Bronchial epithelial cell (primary cell): ENCODE measurements at places on chromosomes 7 and 10.
A peak's percentile ranks its signal among the peaks of the same experiment; 100 is the strongest.

GRCh38 chr10:81096558-81096957 lies 558.9 kb downstream of the SH2D4B start:
- DNase-seq: no peak

DNA sequence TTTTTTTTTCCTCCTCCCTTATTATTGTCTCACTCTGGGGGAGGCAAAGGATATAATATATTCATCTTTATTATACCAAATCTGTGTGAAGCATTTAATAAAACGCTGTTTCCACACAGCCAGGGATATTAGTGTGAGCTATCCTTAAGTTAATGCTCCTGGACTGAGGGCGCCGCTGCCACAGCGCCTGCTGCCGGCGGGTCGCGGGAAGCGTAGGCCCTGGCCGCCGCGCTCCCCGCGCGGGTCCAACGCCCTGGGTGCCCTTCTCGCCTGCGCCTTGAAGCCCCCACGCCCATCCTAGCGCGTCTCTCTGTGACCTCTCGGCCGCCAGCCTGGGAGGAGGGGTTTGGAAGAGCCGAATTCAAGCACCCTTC lies 9.5 kb upstream of the LBX1 start:
- DNase-seq: no peak

DNA sequence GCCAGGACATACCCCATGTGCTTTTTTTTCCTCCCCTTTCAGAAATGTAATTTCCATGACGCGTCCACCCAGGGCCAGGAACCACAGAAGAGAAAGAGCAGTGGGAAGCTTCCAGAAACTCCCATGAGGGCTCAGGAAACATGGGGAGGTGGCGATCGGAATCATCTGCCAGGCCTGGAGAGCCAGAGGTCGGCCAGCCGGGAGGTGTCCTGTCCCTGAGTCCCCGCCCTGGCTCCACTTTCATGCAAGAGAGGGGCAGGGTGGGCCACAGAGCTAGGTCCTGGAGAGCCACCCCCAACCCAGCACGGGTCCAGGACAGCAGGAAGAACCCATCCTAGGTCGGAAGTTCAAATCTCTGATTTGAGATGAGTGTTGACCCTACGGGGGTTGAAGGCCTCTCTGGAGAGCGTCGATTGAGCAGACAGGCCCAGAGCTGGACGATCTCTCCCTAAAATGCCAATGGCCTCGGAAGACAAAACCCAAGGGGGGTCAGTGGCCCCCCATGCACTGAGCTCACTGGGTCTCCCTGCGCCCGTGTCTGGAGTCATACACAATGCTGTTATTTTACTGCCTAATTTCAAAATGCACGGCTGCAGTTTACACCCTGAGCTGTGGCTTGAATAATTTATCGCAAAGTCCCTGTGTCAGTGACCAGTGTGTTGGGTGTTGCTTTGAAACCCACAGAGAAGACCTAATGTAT lies 594.1 kb downstream of the PTPRN2 start:
- no peak for DNase-seq

GRCh38 chr7:132436121-132436520 lies 140.1 kb downstream of the PLXNA4 start:
- DNase-seq: no peak

GRCh38 chr10:131519723-131520605 lies 208.4 kb upstream of the TCERG1L start:
- no peak for DNase-seq

DNA sequence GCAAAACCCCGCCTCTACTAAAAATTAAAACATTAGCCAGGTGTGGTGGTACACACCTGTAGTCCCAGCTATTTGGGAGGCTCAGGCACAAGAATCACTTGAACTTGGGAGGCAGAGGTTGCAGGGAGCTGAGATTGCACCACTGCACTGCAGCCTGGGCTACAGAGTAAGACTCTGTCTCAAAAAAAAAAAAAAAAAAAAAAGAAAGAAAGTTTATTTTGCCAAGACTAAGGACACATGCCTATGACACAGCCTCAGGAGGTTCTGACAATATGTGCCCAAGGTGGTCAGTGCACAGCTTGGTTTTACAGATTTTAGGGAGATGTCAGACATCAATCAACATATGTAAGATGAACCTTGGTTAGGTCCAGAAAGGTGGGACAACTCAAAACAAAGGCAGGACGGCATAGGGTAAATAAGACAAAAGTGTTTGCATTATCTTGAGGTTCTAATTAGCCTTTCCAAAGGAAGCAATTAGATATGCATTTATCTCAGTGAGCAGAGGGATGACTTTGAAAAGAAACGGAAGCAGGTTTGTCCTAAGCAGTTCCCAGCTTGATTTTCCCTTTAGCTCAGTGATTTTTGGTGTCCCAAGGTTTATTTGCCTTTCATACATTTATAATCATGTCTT lies 20.7 kb upstream of the OTUD1 start:
- DNase-seq: no peak

DNA sequence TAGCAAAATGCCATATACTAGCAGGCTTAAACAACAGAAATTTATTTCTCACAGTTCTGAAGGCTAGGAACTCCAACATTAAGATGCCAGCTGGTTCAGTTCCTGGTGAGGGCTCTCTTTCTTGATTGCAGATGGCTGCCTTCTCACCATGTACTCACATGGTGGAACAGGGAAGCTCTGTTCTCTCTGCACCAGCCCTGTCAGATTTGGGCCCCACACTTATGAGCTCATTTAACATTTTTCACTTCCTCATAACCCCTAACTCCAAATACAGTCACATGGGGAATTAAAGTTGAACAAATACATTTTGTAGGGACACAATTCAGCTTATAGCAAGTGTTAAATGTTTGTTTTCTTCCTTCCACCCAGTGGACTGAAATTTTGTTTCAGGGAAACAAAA lies 218.6 kb upstream of the TAC1 start:
- DNase-seq: no peak

- DNase-seq: no peak
These were observed 305.0 kb downstream of the PTEN start for GRCh38 chr10:88168171-88169036.

DNA sequence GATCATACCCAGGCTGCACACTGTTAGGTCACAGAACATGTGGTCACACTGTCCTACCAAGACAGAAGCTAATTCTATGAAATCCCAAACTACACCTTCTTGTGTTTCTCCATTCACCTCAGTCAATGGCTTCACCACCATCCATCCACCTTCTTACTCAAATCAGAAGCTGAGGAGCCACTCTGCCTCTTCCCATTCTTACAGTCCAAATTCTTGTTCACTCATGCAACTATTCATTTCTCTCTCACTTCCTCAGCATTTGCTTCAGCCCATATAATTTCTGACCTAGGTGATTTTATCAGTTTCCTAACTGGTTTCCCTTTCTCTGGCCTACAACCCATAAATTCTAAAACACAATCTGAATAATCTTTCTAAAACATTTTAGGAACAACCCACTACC lies 229.2 kb downstream of the LRRN3 start:
- no peak for DNase-seq

- no peak for DNase-seq
These were observed 23.9 kb downstream of the KIN start for GRCh38 chr10:7763929-7764328.

- peak; percentile 22 for DNase-seq
These were observed 151.6 kb downstream of the CACNA2D1 start for GRCh38 chr7:82291931-82292330.

- DNase-seq: no peak
These were observed 260.0 kb downstream of the MAD1L1 start for GRCh38 chr7:1972744-1973143.

DNA sequence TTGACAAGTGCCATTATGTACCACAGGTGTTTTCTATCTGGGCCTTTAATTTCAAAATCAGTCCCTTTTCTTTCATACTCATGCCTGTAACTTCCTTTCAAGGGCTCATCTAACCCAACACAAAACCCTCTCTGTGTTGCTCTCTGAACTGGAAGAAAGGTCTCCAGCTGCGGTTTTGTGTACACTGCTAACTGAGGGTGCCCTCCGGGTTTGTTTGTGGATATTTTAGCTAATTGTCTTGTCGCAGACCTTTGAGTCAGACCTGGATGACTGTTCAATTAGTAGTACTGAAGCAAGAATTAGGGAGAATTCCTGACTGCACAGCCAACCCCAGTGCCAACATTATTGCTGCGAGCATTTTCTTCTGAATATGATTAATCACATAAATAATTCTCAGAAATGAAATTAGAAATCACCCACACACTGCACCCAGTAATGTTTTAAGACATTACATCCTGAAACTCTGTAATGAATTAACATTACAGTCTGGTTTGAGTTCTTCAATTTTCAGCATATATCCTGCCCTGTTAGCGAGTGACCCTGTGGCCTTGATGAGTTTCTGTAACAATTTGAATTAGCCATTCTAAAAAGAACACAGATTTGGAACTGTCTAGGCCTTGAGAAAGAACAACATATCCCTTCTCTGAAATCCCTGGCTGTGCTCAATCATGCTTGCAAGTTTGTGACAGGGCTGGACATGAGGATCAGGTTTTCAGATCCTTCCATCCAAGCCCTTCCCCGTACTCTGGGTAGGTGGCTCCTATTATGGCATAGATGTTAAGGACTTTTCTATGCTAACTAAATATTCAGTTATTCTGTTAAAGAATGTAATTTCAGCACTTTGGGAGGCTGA lies 460.1 kb downstream of the PLXDC2 start:
- peak; percentile 62 for DNase-seq

DNA sequence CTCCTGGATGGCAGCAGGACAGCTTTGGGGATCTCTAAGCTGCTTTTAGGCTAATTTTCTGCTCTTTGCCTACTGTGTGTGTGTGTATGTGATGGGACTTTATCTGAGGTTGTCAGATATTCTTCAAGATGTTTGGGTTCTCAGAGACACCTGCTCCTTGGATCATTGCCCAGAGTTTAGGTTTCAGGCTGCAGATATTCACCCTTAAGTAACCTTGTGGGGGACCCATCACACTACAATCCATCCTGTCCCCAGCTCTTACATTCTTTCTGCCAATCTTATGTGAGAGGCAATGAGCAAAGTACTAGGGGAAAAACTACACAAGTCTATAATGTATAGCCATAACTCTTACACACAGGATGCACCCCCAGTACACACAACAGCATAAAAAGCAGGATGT lies 263.0 kb upstream of the ZWINT start:
- no peak for DNase-seq

DNA sequence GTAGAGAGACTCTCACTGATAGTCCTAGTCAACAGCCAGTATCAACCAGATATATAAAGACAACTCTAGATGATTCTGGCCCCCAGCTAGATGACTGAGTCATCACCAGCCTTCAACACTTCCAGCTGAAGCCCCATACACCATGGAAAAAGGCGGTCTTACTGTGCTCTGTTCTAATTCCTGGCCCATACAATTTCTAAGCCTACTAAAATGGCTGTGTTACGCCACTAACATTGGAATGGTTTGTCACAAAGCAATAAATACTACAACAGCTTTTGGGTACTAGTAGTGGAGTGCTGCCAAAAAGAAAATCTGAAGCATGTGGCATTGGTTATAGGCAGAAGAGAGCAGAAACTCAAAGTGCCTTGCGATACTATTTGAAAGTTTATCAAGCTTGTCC lies 13.0 kb upstream of the TES start:
- DNase-seq: no peak

- no peak for DNase-seq
These were observed 1.3 kb downstream of the GALNT17 start for GRCh38 chr7:71133232-71133622.

DNA sequence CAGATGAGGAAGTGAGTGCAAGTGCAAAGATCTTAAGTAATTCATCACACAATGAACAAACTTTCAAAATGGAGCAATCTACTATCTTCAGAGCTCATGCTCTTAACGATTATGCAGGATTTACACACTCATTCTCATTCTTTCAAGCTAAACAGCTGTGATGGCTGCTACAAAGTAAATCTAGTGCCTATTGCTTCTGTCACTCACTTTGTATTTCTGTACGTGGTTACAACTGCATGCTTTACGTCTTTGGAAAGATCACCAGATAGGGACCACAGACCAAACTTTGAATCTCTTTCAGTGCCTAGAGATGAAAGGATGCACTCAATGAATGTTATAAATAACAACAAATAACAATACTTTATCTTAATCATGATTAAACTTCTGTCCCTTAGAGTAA lies 194.6 kb downstream of the MAGI2 start:
- no peak for DNase-seq

GRCh38 chr10:53183733-53184132 lies 411.1 kb upstream of the MBL2 start:
- DNase-seq: no peak

DNA sequence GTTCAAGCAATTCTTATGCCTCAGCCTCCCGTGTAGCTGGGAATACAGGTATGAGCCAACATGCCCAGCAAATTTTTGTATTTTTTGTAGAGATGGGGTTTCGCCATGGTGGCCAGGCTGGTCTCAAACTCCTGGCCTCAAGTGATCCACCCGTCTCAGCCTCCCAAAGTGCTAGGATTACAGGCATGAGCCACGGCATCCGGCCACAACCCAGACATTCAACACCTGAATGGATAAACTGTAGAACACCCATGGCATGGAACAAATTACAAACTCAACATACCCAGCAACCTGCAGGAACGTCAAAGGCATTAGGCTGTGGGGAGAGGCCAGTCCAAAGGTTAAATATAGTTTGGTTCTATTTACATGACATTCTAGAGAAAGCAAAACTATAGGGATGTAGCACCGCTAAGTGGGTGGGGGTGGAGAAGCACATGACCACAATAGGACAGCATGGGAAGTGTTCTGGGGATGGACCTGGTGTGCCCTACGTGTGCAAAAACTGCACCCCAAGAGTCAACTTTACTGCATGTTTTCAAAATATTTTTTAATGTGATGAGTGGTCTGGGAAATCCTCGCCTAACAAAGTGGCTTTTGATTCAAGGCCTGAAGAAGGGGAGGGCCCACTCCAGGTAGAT lies 6.5 kb upstream of the PGAM2 start:
- DNase-seq: peak; percentile 31

DNA sequence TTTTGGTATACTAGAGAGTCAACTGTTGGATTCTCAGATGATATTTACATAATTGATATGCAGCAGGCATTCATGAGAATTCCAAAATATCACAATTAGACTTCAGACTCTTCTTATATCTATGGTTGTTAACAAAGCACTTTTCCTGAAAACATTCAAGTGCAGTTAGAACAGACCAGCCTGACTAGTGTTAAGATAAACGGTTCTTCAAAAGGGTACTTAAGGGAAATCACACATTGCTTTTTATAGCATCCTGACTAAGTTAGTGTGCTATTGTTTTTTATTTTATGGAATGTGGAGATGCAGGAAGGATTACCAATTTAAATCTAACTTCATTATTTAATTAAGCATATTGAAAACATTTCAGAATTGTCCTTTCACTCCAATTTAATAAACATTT lies 405.1 kb downstream of the PLXDC2 start:
- no peak for DNase-seq

GRCh38 chr10:128233422-128233821 lies 107.2 kb upstream of the MKI67 start:
- no peak for DNase-seq

- no peak for DNase-seq
These were observed 33.9 kb upstream of the ORC5 start for GRCh38 chr7:104241538-104242209.

DNA sequence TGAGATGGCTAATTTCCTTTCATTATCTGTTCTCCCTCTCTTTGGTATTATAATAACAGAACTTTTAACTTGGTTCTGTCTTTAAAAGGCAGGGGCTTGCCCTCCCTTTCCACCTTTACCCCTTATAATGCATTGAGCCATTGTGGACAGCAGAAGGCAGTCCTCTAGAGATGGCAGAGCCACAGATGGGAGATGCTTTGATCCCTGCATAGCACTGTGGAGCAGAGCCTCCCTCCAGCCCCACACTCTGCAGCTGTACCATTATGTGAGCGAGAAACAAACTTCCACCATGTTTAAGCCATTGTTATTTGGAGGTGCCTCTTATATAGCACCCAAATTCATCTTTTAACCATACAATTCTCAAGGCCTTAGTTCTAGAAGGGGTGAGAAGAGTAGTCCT lies 78.4 kb downstream of the SEC23IP start:
- DNase-seq: no peak
